ENCODE measurements at places on chromosomes 6 and 20.

GRCh38 chr6:106520711-106521401, 108.4 kb downstream of the RTN4IP1 start:
- DNase-seq = no peak

DNA sequence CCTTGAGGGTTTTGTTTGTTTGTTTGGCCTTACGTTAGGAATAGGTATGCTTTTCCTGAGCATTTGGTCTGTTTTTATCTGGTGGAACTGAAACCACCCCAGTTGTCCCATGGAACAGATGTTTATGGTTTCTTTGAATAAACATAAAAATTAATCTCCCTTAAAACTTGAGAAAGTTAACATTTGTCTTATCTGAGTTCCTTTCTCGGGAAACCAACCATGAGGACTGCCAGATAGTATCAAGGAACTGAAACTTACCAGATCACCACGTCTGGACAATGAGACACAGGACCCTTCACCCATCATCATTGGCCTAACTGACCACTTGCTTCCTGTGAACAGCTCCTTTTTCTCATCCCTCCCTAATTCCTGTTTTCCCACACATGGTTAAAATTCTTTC, 15.3 kb upstream of the HECA start:
- DNase-seq = no peak

DNA sequence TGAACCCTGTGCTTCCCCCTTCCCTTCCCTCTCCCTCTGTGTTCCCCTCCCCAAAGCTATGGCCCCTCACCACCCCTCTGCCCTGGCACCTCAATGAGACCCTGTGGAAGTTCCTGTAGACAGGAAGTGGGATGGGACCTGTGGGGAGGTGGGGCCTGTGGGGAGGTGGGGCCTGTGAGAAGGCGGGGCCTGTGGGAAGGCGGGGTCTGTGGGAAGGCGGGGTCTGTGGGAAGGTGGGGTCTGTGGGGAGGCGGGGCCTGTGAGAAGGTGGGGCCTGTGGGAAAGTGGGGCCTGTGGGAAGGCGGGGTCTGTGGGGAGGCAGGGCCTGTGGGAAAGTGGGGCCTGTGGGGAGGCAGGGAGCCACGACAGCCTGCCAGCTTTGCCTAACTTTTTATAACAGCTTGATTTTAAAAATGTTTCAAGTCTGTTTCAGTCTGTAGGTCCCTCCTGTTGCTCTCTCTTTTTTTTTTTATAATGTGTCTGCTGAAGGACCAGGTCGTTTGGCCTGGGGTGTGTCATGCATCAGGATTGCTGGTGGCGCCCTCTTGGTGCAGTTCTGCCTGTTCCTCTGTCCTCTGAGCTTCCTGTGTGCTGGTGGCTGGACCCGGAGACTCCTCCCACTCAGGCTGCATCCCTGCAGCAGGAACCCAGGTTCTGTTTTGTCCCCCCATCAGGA, 70.5 kb upstream of the SLCO4A1 start:
- no peak for DNase-seq

- DNase-seq = no peak
Measured at GRCh38 chr6:90719321-90720195, 132.7 kb upstream of the MAP3K7 start.

DNA sequence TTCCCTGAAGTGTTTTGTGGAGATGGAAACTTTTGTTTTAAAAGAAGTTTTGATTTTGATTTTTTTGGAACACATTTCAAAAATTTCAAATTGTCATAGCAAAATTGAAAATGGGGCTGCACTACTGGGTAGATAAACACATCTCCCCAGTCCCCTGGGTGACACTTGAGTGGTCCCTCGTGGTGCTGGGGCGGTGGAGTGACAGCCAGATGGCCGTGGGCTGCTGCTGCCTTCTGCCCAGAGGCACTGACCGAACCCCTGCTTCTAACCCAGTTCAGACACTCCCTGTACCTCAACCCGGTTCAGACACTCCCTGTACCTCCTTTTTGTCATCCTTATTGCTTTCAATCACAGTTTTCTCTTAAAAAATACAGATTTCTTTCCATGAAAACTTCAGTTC, 69.9 kb upstream of the SYNJ2 start:
- no peak for DNase-seq

DNA sequence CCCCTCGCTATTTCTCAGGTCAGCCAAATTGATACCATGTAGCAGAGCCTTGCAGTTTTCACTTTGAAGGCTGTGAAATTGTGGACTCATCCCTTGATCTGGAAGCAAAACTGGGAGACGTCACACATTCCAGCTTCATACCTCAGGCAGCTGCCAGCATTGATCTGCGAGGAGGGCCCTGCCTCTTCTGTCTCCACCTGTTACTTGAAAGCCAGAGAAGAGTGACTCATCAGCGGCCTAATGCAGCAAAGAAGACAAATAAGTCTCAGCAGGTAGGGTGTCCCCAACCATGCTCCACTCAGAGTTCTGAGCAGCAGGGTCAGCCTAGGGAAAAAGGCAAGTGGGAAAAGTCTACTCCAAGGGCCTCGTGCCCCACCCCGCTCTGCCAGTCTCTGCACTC, 69.4 kb upstream of the BMP2 start:
- DNase-seq = no peak

GRCh38 chr20:45456632-45457031, 12.9 kb upstream of the WFDC2 start:
- peak; percentile 20 for DNase-seq

GRCh38 chr20:64176971-64177370, 12.7 kb downstream of the MYT1 start:
- DNase-seq = no peak

- peak; percentile 20 for DNase-seq
Measured at GRCh38 chr6:93423542-93423941, 4.2 kb upstream of the EPHA7 start.

- no peak for DNase-seq
Measured at GRCh38 chr6:71478834-71479541, 190.4 kb downstream of the OGFRL1 start.

GRCh38 chr6:106083618-106084017, 2.5 kb upstream of the PRDM1 start:
- DNase-seq = no peak

- no peak for DNase-seq
Measured at GRCh38 chr6:53192682-53193188, 44.1 kb upstream of the GCM1 start.

- DNase-seq = no peak
Measured at GRCh38 chr6:89144354-89144906, 1.4 kb upstream of the PM20D2 start.

GRCh38 chr6:149129371-149130077, 188.0 kb upstream of the TAB2 start:
- no peak for DNase-seq

GRCh38 chr20:43655937-43656336, 11.0 kb upstream of the MYBL2 start:
- no peak for DNase-seq

DNA sequence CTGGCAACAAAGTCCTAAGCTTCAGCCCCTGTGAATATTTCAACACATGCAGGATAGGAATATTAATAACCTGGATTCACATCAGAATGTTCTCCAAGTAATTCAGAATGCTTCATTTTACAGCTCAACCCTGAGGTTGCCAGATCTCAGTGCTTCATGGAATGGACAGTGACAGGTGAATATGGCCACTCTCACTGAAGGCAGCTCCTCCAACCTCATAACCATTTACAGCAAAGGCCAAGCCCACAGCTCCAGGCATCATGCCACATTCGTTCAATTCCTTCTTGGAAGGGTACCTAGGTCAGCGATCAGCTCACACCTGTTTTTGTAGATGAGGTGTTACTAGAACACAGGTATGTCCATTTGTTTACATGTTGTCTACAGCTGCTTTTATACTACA, 17.1 kb downstream of the CLIC5 start:
- DNase-seq = no peak

DNA sequence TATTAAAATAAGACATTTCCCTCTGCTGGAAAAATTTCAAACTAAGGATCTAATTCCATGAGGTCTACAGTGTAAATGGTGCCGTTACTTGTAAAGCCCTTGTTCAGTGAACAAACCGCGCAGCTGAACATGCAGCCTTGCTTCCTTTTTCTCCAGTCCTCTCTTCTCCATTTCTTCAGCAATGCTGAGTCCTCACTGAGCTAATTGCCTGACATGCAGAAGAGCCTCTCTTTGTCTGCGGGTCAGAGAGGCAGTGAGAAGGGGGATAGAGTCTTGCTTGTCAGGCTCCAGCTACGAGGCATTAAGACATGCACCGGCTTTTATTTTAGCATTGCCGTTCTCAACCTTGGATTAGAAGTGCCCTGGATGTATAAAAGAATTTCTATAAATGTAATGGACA, 25.7 kb downstream of the ZDHHC14 start:
- DNase-seq = no peak

GRCh38 chr6:56864171-56864616, 90.7 kb upstream of the BEND6 start:
- no peak for DNase-seq

GRCh38 chr6:146305092-146305491, 238.5 kb upstream of the RAB32 start:
- DNase-seq = no peak

GRCh38 chr6:323730-324088, 31.4 kb downstream of the DUSP22 start:
- no peak for DNase-seq

DNA sequence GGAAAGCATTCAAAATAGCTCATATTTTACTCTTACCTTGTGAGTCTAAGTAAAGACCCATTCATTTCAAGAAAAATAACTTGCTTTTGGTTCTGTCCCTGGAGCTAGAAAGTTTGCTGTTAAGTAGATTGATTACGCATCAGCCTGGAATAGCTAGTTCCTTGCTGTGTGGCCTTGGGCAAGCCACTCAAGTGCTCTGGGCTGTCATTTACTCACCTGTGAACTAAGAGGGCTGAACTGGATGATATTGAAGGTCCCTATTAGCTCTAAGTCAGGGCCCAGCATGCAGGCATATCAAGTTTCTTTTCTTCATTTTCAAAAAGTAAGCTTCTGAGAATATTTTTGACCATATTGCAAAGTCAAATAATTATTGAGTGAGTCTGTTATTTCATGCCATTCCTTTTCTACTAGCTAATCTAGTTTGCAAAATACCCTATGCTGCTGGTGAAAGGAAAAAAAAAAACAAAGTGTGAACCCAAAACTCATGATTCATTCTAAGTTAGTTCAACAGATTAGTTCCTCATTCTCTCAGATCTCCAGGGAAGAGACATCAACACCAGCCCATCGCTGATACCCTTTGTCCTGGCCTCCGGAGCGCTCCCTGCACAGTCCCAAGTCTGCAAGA, 106.5 kb upstream of the GMDS start:
- DNase-seq = no peak

DNA sequence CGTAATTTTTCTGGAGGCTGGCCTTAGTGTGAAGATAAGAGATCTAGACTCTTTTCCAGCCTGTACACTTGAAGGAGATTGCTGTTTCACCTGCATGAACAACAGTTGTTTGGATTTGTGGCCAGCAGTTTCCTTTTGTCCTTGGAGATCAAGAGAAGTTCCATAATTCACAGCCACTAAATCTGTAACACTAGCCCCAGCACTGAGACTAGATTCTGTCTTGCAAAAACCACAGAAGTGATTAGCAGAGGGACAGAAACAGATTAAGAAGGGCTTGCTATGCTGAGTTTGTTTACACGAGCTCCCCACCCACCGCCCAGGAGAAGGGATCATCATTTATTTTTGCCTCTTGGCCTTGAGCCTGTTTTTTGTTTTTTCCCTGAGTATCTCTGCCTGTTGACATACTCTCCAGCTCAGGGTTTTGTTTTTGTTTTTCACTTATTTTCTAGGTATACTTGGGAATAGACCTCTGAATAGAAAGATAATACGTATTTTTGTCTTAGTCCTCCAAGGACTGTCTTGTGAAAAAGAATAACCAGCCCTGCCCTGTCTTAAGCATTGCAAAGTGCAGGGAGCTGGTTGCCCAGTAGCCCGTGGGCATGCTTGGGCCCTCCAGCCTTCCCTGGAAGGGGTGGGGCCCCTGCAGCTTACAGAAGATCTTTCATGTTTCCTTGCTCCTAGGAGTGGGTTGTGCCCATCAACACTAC, 93.1 kb upstream of the SOX4 start:
- DNase-seq = no peak

DNA sequence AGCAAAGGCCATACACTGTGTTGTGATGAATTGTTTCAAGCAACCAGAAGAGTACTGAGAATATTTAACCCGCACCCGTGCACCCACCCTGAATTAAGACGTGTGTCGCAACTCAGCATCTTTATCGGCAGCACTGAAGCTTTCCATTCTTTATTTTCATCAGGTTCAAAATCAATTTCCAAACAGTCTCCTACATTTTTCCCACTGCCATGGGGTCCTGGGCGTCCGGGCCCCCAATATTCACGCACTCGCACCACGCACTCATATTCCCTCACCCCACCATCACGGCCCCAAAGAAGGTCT, 1.8 kb downstream of the LTB start:
- DNase-seq = no peak
